ENCODE measurements at places on chromosomes 16 and 17.

DNA sequence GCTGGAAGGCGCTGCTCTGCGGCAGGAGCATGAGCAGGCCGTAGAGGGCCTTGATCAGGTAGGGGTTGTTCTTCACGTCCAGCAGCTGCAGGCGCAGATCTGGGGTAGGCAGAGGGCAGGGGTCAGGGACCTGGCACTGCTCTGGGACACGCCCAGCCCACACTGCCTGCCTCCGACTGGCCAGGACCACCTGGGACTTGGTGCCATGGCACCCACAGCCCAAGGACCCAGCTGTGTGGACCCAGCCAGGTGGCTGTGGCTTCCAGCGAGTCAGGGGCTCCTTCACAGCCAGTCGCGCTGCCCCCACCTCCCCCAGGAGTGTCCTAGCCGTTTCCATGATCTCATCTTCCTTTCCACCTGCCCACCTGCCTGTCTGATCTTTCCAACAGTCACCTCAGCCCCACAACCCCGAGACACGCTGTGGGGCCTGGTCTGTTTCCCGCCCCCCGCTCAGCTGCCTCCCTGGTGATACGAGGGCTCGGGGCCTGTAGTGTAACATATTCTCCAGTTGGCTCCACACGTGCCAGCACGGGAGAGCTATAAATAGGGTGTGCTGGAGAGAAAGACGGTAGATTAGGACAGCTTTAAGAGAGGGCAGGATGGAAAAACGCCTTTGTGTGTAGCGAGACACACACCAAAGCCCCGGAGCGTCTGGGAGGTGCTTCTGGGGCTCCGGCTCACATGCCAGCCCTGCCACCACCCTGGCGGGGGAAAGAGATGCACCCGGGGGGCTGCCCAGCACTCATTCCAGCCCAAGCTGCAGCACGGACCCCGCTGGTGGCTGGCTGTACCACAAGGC, 7.2 kb upstream of the MTSS2 start:
- no peak for DNase-seq

- no peak for DNase-seq
These were observed 390 bp upstream of the UNC13D start for GRCh38 chr17:75844530-75845057.

- peak; percentile 83 for DNase-seq
These were observed 98.5 kb downstream of the ZNF778 start for GRCh38 chr16:89315791-89316581.

- peak; percentile 58 for DNase-seq
These were observed 2.0 kb upstream of the PSMB3 start for GRCh38 chr17:38750312-38751121.

DNA sequence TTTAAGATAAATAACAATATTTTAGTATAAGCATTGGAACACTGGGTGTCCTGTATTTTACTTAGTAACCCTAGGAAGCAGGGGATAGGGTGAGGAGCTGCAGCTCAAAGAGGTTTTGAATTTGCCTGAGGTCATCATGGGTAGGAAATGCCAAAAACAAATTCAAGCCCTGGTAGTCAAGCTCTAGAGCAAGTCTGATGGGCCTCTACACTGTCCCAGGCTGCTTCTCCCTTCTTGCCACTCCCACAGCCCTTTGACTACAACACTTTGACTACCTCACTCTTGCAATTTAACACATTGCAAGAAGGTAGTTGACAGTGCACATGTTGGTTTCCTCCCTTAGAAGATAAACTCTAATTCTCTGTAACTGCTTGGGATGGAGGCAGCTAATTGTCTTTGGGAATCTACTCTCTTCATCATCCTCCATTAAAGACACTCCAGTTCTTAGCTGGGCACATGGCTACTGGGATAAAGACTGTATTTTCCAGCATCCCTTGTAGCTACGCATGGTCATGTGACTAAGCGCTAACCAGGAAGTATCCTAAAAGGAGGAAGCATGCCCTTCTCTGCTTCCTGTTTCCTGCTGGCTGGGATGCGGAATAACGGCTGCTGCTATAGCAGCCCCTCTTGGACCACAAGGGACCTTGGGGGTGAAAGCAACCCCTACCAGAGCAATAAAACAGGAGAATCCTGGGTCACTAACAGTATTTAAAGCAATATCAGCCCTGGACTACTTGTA, 30.7 kb upstream of the SSTR2 start:
- no peak for DNase-seq

DNA sequence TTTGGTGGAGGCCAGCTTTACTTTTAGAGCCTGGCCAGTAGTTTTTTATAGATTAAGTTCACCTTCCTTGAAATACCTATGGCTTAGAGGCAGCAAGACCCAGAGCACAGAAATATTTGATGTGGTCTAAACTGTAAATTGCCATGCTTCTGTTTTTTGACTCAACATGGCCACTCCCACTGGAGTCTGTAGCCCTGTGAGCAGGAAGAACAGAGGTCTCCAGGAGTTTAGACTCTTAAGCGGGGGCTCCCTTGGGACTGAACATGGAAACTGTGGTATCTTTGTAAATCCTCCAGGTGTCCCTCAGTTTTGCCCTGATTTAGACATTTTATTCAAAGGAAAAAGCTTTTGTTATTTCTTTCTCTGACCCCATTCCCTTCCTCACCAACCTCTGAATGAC, 145.6 kb downstream of the FTO start:
- no peak for DNase-seq

- DNase-seq, result no peak
These were observed 5.8 kb upstream of the ADGRG1 start for GRCh38 chr16:57622361-57623250.

DNA sequence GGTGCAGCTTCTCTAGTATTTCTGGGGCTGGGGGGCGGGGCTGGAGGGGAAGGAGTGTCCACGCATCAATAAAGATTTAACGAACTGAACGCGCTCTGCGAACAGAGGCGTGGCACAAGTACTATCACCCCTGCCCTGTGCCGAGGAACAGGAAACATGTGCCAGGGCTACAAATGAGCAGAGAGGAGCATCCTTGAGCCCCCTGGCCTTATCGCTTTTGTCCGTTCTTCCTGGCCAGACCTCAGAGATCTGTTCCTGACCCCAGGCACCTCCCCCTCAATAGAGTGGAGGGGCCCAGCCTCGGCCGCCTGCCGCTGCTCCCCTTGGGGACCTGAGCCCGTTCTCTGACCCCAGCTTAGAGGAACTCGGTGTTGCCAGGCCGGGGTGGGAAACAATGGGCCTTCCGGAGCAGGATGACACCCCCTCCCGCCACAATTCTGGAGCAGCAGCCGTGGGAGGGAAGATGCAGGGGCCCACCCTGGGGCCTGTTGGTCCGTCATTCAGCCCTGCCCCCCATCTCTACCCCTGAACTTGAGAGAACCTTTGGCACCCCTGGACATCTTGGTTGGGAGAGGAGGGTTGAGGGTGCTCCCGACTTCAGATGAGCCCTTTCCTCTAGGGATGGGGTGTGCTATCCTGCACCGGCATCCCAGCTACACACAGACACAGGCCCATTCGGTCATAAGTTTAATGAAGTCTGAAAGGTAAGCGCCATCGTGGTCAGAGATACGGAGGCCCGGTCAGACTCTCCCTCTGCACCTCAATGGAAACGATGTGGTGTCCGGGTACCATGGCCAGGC, 1.1 kb downstream of the NAA38 start:
- peak; percentile 55 for DNase-seq

DNA sequence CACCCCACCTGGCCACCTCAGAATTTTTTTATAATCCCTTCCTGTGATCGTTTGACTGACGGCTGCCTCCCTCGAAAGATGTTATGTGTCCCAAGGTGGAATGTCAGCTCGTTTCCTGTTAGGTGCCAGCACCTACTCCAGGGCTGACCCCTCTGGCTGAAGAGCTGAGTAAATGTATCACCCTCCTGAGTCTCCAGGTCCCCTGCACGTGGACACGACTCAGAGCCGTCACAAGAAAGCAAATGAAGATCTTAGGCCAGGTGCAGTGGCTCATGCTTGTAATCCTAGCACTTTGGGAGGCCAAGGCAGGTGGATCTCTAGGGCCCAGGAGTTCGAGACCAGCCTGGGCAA, 273.2 kb downstream of the C16orf95 start:
- DNase-seq, result no peak

DNA sequence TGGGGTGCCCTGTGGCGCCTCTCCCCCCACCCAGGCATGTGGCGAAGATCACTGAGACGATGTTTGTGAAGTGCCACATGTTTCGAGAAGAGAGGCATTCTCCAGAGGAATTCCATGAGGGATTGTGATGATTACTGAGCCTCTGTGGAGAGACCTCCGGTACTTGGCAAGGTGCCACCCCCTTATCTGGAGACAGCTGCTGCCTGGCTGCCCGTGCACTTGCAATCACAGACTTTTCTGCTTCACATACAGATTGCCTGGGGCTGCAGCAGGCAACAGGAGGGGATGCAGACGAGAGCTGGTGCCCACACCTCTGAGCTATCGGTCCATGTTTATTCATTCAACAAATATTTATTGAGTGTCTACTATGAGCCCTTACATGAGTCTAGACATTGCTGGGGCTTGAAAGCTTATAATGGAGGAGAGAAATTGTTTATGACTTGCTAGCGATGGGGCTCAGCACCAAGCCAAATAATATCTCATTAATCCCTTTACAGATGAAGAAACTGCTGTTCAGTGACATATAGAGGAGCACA, 317.2 kb upstream of the ZFHX3 start:
- no peak for DNase-seq

Data from activated T-cell treated with anti-CD3 and anti-CD28 coated beads, Interleukin-2, amount 50 U/mL, for 48 hours (primary cell).